NCI-H526 treated with DMSO at 0.1 percent for 48 hours (cell line): ENCODE measurements at places on chromosomes 5 and 9.

DNA sequence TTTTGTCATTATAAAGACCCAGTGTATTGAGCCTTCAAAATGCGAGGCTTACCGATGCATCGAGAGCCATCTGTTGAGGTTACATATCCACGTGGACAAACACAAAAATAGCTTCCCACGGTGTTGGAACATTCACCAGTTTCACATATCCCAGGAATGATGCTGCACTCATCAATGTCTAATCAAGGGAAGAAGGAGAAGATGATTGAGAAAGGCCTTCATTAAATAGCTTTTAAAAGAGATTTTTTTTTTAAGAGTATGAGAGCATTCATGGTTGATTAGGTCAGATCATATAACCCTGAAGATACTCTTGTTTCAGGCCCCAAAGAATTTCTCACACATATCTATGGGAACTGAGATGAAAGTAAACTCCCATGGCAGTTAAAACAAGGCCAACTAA, 129.4 kb downstream of the FBN2 start:
- DNase-seq, result no peak

- no peak for DNase-seq
Measured at GRCh38 chr5:157167214-157167621, 1.2 kb upstream of the GARIN3 start.

DNA sequence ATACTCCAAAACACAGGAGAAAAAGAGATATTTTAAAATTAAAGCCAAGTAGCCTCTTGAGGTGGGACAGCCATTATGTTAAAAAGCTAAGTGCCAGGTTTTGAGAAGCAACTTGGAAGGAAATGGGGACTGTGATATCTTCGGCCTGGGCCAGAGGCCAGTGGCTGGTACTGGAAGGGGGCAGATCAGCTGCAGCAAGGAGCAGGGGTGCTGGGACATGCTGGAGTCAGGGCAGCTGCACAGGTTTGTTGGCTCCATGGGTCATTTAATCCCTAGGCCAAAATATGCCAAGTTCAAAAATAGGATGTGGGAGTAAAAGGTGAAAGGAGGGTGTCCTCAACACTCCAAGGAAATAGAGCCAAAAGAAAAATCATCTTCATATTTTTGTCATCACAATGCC, 30.0 kb downstream of the ADRB2 start:
- no peak for DNase-seq

GRCh38 chr9:86926145-86926544, 21.2 kb downstream of the GAS1 start:
- DNase-seq, result no peak

DNA sequence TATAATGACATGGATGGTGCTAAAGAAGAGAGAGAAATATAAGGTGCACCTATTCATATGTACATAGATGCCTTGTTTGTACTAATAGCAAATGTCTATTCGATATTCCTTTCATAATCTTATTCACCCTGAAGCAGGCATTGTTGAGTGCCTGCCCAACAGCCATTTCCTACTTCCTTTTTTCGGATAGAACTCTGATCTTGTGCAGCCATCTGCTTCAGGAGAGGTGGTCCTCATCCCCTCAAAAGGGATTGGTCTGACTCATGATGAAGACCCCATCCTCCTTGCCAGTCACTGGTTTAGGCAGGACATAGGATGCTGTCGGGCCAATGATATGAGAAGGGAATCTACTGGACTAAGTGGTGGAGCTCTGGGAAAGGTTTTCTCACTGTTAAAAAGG, 8.4 kb upstream of the RANBP3L start:
- DNase-seq, result no peak

- no peak for DNase-seq
Measured at GRCh38 chr9:106962122-106962521, 99.2 kb downstream of the ZNF462 start.

- DNase-seq, result no peak
Measured at GRCh38 chr5:117013280-117013877, 438.8 kb upstream of the SEMA6A start.

- DNase-seq, result no peak
Measured at GRCh38 chr5:124927735-124928134, 181.3 kb upstream of the ZNF608 start.

DNA sequence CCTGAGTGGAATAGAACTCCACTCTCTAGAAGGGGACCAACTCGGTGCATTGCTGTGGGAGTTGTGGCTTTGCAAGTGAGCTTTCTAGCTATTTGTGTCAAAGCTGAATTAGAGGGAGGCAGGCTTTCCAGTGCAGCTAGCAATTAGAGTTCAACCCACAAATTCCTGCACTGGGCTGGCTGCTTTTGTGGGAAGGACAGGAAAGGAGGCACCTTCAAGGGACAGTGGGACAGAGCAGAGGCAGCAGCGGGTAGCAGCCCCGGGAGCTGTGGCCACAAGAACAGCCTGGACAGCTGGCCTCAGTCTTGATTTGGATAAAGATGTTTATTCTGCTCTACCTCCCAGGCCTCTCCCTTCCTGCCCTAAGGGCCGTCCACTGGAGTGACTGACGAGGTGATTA, 83.7 kb upstream of the SLIT3 start:
- DNase-seq, result no peak

DNA sequence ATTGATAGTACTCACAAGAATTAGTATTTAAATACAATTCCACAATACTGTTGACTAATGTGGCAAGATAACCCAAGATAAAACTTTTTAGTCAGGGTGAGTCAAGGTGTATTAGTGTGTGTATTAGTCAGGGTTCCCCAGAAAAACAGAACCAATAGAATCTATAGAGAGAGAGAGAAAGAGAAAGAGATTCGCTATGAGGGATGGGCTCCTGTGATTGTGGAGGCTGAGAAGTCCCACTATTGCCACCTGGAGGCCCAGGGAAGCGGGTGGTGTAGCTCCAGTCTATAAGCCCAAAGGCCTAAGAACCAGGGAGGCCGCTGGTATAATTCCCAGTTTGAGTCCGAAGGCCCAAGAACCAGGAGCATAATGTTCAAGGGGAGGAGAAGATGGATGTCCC, 10.0 kb upstream of the SHISAL2B start:
- no peak for DNase-seq

DNA sequence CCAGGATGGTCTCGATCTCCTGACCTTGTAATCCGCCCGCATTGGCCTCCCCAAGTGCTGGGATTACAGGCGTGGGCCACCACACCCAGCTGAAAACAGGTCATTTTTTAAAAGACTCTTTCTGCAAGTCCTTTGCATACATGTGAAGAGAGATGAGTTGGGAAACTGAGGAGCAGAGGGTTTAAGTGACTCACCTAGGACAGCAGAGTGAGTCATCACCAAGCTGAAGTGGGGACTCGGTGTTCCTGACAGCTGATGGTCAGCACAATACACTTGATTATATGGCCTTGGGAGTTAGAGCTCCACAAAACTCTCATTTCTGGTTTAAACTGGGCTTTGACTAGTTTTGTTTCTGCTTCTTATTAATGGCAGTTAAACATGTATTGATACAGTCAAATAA, 38.1 kb upstream of the SSBP2 start:
- DNase-seq, result no peak

- no peak for DNase-seq
Measured at GRCh38 chr5:166276006-166276405, 2015.4 kb upstream of the WWC1 start.

- no peak for DNase-seq
Measured at GRCh38 chr5:78509145-78509865, 139.3 kb downstream of the LHFPL2 start.

- no peak for DNase-seq
Measured at GRCh38 chr5:137666461-137666850, 69.4 kb downstream of the KLHL3 start.

- no peak for DNase-seq
Measured at GRCh38 chr5:1371218-1371971, 26.5 kb upstream of the CLPTM1L start.

DNA sequence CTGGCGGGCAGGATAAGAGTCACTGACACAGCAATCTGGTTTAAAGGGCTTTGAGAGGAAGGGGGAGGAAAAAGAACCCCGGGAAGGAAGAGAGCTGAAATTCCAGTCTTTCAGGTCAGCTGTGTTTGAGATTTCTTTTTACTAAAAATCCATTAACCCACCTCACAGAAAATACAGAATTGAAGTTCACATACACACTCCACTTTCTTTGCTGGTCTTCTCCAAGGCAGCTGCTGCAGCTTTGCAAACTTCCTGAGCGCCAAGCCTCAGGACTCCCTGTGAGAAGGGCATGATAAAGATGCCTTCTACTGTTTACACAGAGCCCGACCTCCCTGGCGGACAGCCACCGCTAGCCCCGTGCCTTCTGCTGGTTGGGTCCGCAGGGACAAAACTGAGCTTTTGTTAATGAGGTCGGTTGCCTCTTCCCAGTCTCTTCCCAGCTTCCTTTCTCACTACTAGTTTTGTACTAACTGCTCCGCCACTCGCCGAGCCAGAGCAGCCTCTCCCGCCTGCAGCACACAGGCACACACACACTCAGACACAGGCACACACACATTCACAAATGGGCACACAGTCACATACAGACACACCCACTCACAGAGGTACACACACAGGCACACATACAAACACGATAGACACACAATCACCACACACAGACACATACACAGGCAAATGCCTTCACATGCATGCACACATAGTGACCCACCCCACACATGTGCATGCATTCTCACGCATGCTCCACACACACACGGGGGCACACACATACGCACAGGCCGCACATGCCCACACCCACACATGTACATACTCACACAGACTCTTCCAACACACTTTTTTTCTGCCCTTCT, at the start of gene FREM1:
Gene FREM1, minus strand, starts transcription at position 468 of the 845 bp plus-strand sequence. CDS start 41,451 bp downstream, outside the sequence.
- peak; percentile 70 for DNase-seq

DNA sequence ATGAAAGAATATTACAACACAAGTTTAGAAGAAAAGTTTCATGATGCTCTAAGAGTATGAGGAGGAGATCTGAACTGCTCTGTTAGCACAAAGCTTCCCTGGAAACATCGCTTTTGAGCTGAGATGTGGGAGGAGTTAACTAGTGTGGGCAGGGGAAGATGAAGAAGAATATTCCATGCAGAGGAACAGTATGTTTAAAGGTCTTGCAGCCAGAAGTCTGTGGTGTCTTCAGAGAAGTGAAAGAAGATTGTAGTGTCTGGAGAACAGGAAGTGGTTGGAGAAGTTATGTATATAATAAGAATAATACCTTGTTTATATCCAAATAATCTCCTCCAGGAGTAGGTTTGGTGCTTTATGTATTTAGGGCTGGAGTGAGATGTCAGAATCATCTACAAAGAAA, 406.7 kb downstream of the MAN2A1 start:
- no peak for DNase-seq

DNA sequence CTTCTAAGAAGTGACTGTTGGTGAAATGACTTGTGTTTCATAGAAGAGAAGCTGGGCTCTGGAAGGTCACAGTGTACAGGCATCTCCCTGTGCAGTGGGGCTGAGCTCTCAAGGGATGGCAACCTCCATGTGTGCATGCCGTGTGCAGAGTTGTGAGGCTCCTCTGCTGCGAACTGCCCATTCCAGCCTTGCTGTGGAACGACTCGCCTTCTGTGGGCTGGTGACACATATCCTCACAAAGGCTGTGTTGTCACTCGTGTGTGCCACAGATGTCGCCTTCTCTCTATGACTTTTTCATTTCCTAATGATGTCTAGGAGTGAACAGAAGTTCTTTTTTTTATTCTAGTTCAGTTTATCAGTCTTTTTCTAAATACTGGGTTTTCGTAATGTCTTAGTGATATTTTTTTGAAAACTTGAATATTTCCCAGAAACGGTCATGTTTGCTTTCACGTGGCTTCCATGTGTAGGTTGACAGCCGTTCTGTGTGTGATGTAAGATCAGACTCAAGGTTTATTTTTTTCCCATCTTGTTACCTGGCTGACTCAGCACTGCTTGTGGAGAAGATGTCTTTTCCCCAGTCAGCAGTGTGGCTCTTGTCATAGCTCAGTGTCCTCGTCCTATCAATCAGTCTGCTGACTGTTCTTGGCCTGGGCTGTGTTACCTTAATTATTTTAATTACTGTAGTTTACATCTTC, 57.3 kb upstream of the CACNA1B start:
- DNase-seq, result no peak

DNA sequence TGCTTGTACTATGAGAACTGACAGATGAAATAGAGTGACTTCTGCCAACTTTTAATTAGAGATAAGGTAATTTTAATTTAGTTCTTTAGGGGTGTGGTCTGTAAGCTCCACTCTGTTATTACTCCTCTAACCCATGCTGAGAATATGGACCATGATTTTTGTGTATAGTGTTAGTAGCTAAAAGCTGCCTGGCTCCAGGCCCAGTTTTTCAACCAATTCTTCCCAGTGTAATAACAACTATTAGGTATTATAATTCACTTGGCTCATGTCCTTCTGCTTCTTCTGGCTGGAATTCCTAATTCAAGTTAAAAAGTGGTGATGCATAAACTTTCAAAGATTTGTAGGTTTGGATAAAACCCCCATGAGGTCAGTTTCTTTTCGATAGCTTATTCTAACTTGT, 216.3 kb downstream of the ISL1 start:
- no peak for DNase-seq

DNA sequence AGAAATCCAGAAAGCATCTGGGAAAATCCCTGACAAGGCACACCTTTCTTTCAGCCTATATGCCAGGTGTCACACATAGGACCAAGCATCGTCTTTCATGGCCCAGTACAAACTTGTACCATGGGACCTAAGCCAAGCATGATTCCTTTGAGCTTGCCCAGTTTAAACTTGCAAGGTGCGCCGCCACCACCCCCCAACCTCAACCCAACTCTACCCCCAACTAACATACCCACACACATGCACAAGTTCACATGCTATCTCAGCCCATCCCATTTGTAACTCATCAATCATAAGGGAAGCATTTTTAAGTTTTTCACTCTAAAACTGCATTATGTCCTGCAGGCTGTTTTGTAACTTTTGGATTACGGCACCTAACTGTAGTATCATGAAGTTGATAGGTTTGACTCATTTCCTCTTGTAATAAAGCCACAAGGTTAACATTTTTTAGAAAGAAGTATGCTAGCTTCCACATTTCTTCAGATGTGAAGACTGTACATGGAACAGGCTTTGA, 145.9 kb upstream of the FST start:
- DNase-seq, result no peak

- DNase-seq, result no peak
Measured at GRCh38 chr9:134887219-134887618, 6.6 kb downstream of the FCN2 start.

DNA sequence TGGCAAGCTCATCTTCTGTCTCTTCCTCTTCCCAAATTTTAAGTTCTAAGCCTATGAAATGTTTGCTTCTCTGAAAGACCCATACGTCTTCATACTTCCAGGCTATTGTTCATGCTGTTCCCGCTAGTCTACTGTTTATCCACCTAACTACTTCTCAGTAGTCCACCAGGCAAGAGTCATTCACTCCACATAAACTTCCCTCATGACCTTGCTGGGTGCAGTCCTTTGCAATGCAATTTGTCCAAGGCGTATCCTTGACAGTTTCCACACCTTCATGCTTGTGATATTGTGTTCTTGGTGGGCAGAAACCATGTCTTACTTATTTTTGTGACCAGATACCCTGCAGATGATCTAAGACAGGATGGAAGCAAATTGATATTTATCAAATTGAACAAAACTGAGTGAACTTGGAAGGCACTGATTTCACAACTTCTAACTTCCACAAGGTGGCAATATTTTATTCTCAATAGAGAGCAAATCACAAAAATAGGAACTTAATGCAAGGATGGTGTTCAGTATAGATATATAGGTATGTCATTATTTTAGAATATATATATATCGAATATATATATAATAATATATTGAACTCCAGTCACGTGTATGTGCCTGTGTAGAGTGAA, 30.3 kb downstream of the TYRP1 start:
- no peak for DNase-seq
